Stimulated activated naive B cell treated with anti-CD40 and anti-IgM and Interleukin-4, amounts not matched to agents 10 μg/mL and 1 μg/mL and 100 μg/mL, for 72 hours (primary cell): ENCODE measurements at places on chromosomes 1 and 21.

DNA sequence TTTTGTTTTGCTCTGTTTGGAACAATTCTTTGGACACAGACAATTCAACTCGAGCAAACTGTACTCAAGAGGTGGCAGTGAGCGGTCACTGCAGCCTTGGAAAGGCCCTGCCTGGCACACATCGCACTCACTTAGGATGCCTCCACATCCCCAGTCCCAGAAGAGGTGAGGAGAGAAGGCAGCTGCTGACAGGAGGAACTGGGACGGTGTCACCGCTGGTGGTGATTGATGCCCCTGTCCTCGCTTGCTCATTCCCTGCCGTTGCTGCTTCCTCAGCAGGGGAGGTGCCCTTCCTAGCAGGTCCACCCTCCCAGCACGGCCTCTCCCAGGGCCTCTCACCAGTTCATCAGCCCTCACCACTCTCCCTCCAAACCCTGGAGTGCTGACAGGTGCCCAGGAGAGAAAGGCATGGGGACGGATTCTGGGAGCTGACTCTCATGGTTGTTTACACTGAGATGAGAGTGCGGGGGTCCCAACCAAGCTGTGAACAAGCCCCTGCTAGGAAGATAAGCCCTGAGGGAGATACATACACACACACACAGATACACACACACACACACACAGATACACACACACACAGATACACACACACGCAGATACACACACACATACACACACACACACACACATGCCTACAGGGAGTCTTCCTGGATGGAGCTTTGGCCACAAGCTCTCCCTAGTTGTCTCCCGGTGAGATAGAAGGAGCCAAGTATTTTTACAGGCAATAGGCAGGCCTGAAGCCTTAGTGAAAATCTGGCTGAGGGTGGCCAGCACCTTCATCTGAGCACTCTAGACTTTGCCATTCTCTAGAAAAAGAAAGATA, 101.1 kb downstream of the CDC7 start:
- H3K4me3 ChIP-seq = no peak overlapping the region
- H3K27ac ChIP-seq = no peak overlapping the region
- no peaks in the 10 kb centered on the region for H3K36me3 ChIP-seq
- H3K27me3 ChIP-seq = peaks cover 9% of the 10 kb centered on the region

GRCh38 chr21:33642896-33643657, 776 bp downstream of the ITSN1 start:
- H3K4me1 ChIP-seq = peaks cover 8% of the 10 kb centered on the region
- peaks cover 16% of the 10 kb centered on the region for H3K27me3 ChIP-seq
- no peak overlapping the region for H3K27ac ChIP-seq
- peak overlapping the region; percentile 83 for H3K4me3 ChIP-seq

DNA sequence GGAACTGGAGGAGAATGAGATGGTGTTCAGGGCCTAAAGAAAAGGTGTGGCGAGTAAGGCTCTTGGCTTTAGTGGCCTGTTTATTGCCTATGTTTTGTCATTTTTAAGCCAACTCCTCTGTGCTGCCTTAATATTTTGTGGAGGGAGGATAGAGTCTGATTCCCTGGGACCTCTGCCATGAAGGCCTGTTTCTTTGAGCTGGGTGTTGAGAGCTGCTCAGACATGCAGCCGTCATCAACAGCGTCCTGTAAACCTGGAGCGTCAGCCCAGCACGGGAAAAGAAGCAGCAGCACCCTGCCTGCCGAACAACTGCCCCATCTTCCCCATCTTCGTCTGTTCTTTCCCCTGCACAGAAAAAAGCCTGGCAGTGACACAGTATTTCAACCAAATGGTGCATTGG, 27.1 kb upstream of the SNX27 start:
- no peak overlapping the region for H3K4me3 ChIP-seq
- no peak overlapping the region for H3K27ac ChIP-seq
- no peaks in the 10 kb centered on the region for H3K4me1 ChIP-seq
- peaks cover 4% of the 10 kb centered on the region for H3K27me3 ChIP-seq
- no peaks in the 10 kb centered on the region for H3K36me3 ChIP-seq

DNA sequence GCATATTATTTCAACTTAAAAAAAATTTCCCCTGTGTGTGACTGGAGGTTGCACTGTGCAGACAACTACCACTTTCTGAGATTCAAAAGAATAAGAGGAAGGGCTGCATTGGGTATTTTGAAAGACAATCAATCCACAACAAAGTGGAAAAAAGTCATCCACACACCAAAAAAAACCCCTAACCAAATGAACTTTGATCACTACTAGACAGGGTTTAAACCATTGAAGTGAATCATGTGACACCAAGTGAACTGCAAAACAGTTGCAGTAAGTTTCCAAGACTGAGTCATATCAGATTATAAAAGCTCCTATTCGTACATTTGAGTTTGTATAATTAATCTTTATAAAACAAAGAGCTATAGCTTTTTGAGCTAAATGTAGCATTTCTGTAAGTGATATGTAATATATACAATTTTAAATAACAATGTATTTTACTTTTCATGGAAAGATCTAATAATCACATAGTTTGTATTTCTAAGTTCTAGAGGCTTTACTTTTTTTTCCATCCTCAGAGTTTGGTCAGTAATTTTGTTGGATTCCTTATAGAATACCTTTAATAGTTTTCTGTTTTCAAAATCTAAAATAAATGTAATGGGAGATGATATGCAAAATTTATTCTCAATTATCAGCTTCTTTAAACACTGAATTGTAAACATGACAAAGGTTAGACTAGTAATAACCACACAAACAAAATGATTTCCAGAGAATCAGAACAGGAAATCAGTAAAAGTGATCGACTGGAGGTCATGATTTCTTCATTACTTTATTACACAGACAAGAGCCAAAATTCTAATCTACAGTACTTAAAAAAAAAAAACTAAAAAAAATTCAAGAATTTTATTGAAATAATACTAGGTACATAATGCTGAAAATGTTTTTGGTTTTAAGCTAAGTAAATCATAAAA, 50.5 kb upstream of the GFI1 start:
- H3K27me3 ChIP-seq = no peaks in the 10 kb centered on the region
- peaks cover 59% of the 10 kb centered on the region for H3K4me1 ChIP-seq
- H3K36me3 ChIP-seq = peaks cover 26% of the 10 kb centered on the region
- H3K4me3 ChIP-seq = peak overlapping the region; percentile 51
- peak; percentile 28 for DNase-seq

- no peak overlapping the region for H3K4me3 ChIP-seq
- H3K36me3 ChIP-seq = peaks cover 17% of the 10 kb centered on the region
- no peak overlapping the region for H3K27ac ChIP-seq
- no peaks in the 10 kb centered on the region for H3K4me1 ChIP-seq
- no peak for DNase-seq
Measured at GRCh38 chr1:63545780-63546179, 22.5 kb downstream of the EFCAB7 start.

DNA sequence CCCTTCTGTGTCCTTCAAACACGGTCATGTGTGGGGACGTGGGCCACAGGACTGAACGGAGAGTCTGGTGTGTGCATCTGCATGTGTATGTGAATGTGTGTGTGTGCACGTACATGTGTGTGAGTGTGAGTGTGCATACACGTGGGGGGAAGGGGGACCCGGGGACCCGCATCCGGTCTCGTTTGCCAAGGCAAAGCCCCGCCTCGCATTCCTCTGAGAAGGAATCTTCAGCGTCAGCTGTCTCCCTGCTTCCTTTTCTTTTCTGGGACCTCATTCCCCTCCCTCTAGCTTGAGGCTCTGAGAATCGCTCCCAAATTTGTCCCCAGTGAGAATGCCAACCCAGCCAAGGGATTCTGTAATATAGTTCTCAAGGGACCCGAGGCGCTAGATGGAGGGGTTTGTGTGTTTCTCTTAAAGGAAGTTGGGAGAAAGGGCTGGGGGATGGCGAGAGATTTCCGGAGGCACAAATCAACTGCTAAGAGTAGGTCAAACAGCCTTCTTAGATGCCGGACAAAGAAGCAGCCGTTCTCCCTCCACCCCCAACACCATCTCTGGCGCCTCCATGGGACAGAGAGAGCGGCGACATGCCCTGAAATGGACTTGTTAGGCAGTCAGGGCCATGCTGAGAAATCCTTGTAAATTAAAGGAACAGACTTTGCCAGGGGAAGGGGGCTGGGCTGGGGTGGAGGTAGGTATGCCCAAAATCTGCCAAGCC, 6.6 kb downstream of the IFFO2 start:
- H3K27me3 ChIP-seq = no peaks in the 10 kb centered on the region
- H3K4me1 ChIP-seq = peaks cover 67% of the 10 kb centered on the region
- H3K36me3 ChIP-seq = peaks cover 5% of the 10 kb centered on the region
- peak overlapping the region; percentile 99 for H3K27ac ChIP-seq
- peak overlapping the region; percentile 88 for H3K4me3 ChIP-seq

DNA sequence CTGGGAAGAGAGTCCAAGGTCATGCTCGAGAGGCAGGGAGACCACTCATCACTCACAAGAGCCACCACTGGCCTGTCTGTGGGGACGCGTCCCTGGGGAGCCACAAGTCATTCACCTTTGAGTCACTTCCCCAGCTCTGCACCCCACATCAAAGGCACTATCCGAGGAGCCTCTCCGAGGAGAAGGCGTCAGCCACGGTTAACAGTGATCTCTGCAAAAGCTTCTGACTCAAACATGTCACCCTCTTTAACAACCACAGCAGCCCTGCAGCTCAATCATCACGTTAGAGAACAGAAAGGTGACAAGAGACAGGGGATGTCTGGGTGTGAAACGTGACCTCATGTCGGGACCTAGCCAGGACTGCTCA, 9.0 kb downstream of the LRRC47 start:
- no peak overlapping the region for H3K4me3 ChIP-seq
- peaks cover 18% of the 10 kb centered on the region for H3K4me1 ChIP-seq
- H3K27ac ChIP-seq = peak overlapping the region; percentile 2
- H3K27me3 ChIP-seq = no peaks in the 10 kb centered on the region
- H3K36me3 ChIP-seq = peaks cover 41% of the 10 kb centered on the region
- no peak for DNase-seq

- no peak for DNase-seq
- no peaks in the 10 kb centered on the region for H3K27me3 ChIP-seq
- H3K27ac ChIP-seq = no peak overlapping the region
- no peaks in the 10 kb centered on the region for H3K4me1 ChIP-seq
- H3K4me3 ChIP-seq = no peak overlapping the region
- H3K36me3 ChIP-seq = no peaks in the 10 kb centered on the region
Measured at GRCh38 chr1:96579636-96580035, 141.9 kb upstream of the PTBP2 start.

DNA sequence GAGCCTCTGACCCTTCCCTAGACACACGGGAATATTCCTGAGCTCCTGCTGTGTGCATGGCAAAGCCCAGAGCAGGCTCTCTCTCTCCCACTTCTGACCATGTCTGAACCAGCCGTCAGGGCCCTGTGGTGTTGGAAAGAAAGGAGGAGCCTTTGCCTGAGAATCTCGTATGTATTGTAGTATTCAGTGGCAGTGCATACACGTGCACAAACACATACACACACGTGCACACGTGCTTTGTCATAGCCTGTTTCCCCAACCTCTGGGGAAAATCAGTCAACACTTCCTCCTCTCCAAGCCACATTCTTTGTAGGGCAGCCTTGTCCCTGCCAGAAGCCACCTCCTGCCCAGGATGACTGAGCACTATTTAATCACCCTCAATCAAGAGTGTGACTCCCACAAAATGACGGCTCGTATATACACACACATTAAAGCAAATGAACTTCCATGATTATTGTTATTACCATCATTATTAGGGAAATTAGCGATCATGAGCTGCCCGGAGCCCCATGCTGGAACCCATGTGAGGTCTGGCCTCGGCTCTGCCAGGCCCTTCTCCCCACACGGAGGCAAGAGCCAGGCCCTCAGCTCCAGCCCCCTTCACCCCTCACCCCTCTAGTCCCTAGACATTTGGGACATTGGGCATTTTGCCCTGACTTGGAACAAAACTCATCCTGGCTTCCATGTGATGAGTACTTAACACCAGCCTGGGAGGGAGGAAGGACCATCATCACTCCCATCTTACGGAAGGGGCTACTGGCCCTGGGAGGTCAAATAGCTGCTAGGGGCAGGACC, 331.9 kb downstream of the NPHP4 start:
- H3K27me3 ChIP-seq = peaks cover 11% of the 10 kb centered on the region
- no peaks in the 10 kb centered on the region for H3K4me1 ChIP-seq
- H3K36me3 ChIP-seq = peaks cover 3% of the 10 kb centered on the region
- no peak overlapping the region for H3K27ac ChIP-seq
- DNase-seq = no peak

DNA sequence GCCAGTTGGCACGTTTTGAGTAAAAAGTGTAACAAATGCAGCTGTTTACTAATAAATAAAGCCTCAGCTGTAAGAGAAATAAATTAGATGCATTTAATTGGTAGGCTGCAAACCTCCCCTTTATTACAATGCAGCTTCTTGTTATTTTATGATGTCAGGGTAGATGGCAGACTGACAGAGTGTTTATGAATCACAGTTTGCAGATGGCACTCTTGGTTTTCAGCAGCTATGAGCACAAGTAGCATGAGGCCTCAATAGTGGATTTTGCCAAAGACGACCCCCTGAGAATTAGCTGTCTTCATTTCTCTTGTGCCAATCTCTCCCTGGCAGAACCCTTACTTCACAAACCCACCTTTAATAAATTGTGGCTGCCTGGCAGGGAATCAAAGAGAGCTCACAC, 161.2 kb upstream of the C1orf87 start:
- DNase-seq = no peak
- H3K27ac ChIP-seq = no peak overlapping the region
- H3K36me3 ChIP-seq = no peaks in the 10 kb centered on the region

DNA sequence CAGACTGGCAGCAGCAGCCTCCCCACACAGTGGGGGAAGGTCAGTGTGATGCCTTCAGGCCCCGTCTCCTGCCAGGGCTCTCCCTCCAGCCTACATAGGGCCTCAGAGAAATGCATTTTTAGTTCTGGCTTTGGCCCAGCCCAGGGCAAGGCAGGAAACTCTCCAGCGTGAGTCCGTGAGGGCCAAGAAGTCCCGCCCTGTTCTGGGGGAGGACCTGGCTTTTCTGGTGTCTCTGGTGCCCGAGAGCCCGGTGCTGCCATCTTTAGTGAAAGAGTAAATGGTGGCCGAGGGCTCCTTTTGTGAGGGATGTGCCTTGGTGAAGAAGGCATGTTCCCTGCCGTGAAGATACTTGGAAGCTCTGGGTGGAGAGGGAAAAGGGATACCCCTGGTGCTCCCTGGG, 14.8 kb upstream of the DIP2A start:
- no peak for DNase-seq
- H3K4me3 ChIP-seq = no peak overlapping the region
- no peaks in the 10 kb centered on the region for H3K4me1 ChIP-seq
- no peaks in the 10 kb centered on the region for H3K27me3 ChIP-seq
- H3K36me3 ChIP-seq = peaks cover 42% of the 10 kb centered on the region

DNA sequence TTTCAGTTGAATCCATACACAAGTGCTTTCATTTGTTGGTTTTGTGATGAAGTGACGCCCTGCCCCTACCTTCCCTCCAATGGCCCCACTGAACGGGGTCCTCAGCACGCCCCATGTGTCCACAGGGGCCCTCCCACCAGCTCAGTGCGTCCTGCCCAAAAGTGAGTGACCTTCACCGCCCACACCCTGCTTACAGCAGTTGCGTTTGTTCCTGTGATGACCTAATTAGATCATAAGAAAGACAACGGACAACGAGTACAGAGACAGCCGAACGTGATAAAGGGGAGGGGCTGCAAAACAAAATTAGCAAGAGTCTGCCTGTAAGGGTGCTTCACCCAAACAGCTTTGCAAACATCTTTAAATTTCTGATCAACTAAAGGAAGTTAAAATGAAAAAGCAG, 38.2 kb upstream of the RIPK4 start:
- H3K27ac ChIP-seq = no peak overlapping the region
- DNase-seq = no peak
- H3K36me3 ChIP-seq = peaks cover 47% of the 10 kb centered on the region
- no peaks in the 10 kb centered on the region for H3K4me1 ChIP-seq
- H3K4me3 ChIP-seq = no peak overlapping the region
